ENCODE measurements at places on chromosomes 2 and 18.
A peak's percentile ranks its signal among the peaks of the same experiment; 100 is the strongest.

DNA sequence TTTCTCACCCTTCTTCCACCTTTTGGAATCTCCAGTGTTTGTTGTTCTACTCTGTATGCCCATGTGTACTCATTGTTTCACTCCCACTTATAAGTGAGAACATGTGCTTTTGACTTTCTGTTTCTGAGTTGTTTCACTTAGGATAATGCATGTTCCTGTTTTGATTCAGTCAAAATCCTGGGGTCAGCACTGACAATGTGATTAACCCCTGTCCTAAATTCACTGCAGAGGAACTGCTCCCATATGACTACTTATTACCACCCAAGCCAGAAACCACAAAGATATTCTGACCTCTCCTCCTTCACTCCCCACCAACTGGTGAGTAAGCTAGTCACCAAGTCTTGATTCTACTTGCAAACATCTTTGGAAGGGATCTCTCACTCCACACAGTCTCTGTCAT, 251.4 kb upstream of the TCF4 start:
- no peak for DNase-seq

DNA sequence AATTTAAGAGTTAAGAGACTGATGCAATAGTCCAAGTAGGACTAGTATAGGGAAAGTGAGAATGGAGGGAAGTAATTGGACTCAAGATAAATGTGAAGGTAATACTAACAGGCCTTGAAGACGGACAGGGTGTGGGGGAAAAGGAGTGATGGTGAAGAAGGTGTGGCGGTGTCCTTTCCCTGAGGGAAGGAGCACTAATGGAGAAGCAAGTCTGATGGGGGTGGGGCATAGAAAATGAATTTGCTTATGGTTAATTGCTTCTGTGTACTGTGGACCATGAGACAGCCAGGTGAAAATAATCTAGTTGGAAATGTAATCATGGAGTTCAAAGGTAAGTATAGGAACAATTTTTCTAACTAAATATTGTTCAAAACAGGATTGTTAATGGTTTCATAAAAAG, 7.1 kb upstream of the TGOLN2 start:
- no peak for DNase-seq

- no peak for DNase-seq
Measured at GRCh38 chr2:43484323-43484930, 111.4 kb downstream of the THADA start.

GRCh38 chr18:31275722-31276463, 42.1 kb upstream of the DSG1 start:
- DNase-seq: no peak

DNA sequence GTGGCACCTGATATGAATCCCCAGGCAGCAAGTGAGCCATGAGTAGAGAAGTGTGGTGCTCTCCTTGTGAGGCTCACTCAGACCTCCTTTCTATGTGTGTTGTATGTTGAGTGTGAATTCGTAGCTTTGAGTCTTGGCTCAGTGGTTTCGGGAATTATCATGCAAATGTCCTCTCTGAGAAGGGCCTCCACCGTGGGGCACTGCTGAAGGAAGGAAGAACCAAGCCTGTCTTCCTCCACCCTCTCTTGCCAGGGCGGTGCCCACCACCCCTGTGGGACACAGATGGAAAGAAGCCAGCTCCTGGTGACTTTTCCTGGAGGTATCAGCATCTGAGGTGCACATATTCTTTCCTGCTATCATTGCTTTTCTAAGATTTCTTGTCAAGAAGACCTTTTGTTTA, 156.1 kb downstream of the MYT1L start:
- no peak for DNase-seq

DNA sequence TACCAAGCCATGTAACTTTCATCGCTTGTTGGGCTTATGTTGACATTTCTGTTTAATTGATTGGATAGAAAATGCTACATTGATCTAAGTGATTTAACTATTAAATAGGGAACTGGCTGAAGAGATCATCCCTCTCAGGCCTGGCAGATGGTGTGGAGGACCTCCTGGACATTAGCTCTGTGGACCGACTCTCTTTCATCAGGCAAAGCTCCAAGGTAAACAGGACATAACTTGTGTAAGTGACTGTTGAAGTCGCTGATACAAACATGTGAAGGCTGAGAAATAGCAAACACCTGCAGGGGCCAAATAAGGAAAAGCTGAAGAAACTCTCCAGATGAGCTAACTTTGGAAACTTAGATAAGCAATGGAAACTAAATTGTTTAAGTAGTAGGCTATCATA, 68.8 kb downstream of the UNC80 start:
- no peak for DNase-seq

DNA sequence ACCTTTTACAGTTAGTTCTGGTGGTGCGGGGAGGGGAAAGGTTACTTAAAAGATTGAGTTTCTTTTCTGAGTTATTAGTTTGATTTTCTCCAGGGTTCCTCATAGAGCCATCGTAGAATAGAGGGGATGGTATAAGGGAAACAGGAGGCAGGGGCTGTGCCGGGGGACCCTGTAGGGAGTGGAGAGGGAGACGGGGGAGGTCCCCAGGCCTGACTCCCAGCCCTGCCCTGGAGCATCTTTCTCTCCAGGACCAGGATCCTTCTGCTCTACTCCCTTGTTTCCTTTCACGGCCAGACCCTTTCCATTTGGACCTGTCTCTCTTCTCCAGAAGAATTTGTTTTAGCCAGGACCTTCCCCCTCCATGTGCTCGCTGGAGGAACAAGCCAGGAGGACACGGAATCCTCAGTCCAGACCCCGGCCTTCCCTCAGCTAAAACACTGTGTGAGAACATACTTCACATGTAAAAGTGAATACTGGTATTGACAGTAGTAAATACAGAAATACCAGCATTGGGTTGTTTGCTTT, 35.4 kb downstream of the DGKD start:
- no peak for DNase-seq

DNA sequence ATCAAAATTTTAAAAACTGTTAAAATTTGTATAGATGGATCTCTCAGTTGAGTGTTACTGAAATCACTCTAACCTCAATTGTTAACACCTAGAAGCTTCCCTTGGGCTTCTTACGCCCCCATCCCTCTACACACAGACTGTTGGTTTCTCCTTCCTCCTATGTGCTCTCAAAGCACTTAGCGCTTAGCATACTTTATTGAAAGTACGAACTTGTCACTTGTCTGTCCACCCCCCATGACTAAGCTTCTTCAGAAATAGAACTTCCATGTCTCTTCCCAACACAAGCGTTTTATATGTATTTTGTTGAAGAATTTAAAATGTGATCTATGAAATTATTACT, 441 bp downstream of the MPHOSPH10 start:
- peak; percentile 21 for DNase-seq
